ENCODE measurements at places on chromosomes 7 and 10. TPM values are rescaled to one million over a fixed set of nuclear protein-coding genes. Genes with fewer than 3 reads are reported as not detected.

Gene PNLIPRP3
- total RNA-seq = not detected

Gene CHST15
- total RNA-seq = 4.5 TPM

Gene SLC35B4
- 5.1 TPM for total RNA-seq

GRCh38 chr10:125407000-125407502 lies 246.7 kb upstream of the CTBP2 start:
- DNase-seq = no peak

DNA sequence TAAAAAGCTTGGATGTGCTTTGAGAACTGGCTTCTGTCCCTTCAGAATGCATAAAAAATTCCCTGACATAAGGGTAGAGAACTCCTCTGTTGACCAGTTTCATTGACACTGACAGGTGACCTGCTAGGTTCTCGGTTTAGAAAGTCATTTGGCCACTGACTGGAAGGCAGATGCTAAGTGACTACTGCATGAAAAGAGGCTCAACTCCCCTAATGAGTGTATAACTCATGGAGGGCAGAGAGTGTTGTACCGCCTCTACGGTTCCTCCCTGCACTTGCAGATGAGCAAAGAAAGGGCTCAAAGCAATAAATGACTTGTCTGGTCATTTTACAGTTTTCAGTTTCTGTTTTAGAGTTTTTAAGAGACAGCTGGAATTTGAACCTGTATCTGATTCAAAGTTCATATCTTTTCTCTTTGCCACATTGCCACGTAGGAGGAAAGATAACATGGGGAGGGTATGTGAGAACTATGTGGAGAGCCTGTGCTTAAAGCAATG lies 2.9 kb upstream of the FGL2 start:
- no peak for DNase-seq

- no peak for DNase-seq
Observed at GRCh38 chr10:26911811-26912461, 51.2 kb upstream of the ABI1 start.

DNA sequence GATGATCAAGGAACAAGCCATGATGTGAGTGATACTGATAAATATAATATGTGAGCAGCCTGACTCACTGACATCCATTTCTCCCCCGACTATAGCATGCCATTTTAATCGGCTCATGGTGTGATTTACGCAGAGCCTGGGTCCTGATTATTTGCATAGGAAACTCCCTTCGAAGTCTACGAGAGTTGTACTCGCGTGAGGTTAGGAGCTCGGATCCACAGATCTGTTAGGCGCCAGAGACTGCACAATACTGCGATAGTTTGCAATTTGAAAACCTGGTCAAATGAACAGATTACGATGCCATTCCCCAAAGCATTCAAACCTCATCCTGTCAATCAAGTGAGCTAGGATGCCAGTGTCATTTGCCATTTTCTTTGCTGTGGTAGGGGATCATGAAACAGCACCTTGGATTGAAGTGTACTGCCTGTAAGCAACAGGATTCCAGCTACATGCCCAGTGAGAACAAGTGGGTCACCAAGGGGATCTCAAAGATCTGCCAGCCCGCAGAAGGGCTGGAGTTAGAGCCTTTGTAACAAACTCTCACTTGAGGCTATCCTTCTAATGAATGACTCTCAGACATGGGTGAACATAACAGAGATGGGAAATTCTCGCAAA lies 158.3 kb downstream of the FRMD4A start:
- no peak for DNase-seq

GRCh38 chr10:46293832-46294640 lies 7.2 kb downstream of the ANTXRL start:
- no peak for DNase-seq

GRCh38 chr7:127393368-127394058 lies 1.0 kb upstream of the ZNF800 start:
- no peak for DNase-seq

GRCh38 chr10:29734640-29734961 lies 99.8 kb upstream of the SVIL start:
- no peak for DNase-seq

GRCh38 chr7:15885678-15886077 lies 199.2 kb upstream of the MEOX2 start:
- no peak for DNase-seq

Measured in left ventricle myocardium inferior (tissue), 1 donor.